ENCODE measurements at places on chromosomes 5 and 9.

GRCh38 chr9:119391878-119392277 lies 22.6 kb upstream of the BRINP1 start:
- no peak for DNase-seq

DNA sequence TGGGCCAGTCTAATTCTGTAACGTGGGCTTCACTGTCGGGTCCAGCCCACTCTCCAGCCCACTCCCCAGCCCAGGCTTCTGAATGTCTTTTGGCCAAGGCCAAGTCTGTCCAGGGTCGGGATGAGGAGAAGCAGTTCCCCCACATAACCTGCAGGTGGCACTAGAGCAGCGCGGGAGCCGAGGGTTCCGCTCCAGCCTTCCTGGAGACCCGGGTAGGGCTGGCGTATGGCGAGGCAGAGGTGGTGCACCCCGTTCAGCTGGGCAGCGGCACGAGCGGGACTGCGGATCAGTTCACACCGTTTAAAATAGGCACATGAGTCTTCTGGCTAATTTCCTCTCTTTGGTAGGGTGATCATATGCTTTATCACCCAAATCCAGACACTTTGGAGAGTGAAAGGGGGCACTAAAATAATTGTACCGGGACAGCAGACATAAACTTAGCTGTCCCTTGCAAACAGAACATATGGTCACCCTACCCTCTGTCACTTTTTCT lies 185.9 kb downstream of the MSX2 start:
- peak; percentile 9 for DNase-seq

DNA sequence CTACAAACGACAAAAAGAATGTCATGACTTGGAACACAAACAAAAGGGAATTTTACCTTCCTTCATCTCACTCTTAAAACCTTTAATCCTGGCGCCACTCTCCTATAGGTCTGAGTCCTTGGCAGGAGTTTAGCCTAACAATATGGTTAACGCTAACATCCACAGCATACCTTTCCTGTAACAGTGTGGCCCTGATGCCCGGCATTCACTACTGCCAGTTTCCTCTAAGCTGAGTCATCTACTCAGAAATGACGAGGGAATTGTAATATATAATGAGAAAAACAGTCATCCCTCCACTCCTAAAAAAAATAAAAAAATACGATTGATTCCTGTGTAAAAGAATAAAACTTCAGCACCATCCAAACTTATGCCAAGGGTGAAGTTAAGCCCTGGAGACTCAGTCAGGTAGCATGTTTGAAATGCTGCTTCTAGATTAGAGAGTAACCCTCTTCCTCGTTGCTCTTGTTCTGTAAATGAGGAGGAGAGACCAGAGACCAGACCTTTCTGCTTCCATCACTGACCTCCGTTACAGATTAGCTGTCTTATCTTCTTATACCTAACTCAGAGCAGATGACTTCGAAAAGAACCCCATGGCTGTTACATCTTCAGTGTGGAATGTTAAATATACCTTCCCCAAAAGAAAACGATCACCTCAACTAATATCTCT lies 37.4 kb downstream of the CCDC125 start:
- no peak for DNase-seq

GRCh38 chr9:89685698-89686097 lies 80.9 kb downstream of the GADD45G start:
- no peak for DNase-seq

DNA sequence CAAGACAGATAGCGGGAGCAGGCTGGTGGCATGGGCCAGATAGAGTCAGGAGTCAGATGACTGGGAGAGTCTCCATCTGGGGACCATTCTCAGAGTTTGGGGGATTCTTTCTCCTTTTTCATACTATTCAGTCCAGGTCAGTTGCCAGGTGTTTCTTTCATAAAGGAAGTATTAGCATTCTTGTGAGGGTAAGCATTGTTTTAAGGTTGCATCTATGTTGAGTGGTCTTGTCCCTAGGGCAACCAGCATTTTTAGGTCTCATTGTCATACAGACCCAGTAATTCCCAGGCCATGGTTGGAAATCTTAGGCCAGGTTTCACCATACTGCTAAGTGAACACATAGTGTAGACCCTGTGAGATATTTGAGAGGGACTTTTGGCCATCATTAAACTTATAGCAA lies 122.3 kb upstream of the POC5 start:
- no peak for DNase-seq

DNA sequence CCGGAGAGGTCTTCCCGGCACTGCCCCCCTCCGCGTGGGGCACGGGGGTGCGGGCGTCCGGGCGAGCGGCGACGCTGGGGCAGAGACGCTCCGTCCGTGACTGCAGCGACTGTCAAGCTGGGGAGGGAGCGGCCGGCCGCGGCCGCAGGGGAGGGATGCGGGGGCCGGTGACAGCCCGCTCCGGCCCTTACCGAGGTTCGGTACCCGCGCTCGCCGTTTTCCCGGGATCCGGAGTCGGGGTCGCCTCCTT lies 400 bp downstream of the KDM4C start:
- DNase-seq = no peak

GRCh38 chr5:121640298-121640697 lies 211.4 kb upstream of the FTMT start:
- DNase-seq = no peak

DNA sequence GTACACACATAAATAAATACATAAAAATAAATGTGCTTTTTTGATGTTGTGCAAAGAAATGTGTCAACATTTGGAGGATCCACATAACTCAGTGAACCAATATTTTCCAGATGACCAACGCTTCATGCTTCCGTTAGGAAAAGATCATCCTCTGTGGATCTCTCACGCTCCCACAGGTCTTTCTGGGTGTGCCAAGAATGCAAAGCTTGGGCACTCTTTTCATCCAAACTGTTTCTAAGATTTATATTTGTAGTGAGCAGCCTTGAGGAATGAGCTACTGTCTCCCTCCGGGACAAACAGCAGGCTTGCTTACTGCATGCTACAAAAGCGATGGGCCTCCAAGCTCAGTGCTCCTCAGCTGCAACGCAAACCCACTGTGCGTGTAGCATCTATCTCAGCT lies 46.2 kb upstream of the RUFY1 start:
- DNase-seq = no peak

GRCh38 chr5:1184481-1184880 lies 16.9 kb upstream of the SLC6A19 start:
- no peak for DNase-seq

GRCh38 chr5:78783434-78784130 lies 135.0 kb upstream of the LHFPL2 start:
- DNase-seq = no peak

DNA sequence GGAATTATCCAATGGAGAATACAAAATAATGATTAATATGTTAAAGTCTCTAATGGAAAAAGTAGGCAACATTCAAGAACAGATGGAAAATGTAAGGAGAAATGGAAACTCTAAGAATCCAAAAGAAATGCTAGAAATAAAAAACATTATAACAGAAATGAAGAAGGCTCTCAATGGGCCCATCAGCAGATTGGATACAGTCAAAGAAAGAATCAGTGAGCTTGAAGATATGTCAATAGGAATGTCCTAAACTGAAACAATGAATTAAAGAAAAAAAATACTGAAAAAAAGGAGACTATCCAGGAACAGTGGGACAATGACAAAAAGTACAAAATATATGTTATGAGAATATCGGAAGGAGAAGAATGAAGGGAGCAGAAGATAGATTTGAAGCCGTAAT lies 193.1 kb downstream of the DAB2IP start:
- DNase-seq = no peak

GRCh38 chr5:181205761-181206649 lies 1.0 kb upstream of the TRIM7 start:
- no peak for DNase-seq

- no peak for DNase-seq
Observed at GRCh38 chr5:34771076-34771475, 67.9 kb upstream of the TTC23L start.

- no peak for DNase-seq
Observed at GRCh38 chr5:168430296-168430695, 56.0 kb upstream of the RARS1 start.

DNA sequence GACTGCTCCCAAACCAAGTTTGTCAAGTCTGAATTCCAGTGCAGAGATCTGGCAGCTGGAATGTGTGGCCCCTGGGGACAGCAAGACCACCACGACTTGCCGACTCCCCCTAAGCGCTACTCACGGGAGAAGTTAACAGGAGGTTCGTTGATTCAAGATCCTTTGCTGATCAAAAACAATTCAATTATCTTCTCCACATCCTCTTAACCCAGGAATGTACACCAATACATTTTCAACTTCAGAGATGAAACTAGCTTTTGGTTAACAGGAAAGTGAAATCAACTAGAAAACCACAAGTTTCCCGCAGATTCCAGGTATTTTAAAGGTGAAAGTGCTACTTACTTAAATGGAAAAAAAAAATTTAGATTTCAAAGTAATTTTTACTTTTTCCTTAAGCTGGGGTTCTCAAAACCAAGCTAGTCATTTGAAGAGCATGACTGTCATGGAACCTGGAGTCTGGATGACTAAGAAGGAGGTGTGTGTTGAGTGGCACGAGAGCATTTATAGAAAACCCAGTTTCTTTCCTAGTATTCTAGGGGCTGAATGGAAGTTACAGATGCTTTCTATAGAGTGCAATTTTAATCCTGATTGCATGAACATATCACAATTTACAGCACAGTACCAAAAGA lies 257.5 kb upstream of the PANK3 start:
- no peak for DNase-seq

DNA sequence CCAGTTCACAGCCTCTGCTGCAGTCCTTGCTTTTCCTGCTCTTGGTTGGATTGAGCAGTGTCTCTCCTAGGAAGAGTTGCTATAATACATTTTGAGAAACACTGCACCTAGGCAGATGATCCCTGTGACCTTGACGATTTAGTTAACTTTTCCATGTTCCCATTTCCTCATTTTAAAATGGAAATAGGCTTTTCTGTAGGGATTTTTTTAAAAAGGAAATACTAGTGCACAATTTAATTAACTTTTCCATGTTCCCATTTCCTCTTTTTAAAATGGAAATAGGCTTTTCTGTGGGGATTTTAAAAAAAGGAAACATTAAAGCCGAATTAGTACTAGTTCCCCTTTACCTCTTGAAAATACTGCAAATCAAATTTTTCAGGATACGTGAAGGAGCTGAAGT lies 4.7 kb downstream of the ATP6V0E1 start:
- DNase-seq = no peak

DNA sequence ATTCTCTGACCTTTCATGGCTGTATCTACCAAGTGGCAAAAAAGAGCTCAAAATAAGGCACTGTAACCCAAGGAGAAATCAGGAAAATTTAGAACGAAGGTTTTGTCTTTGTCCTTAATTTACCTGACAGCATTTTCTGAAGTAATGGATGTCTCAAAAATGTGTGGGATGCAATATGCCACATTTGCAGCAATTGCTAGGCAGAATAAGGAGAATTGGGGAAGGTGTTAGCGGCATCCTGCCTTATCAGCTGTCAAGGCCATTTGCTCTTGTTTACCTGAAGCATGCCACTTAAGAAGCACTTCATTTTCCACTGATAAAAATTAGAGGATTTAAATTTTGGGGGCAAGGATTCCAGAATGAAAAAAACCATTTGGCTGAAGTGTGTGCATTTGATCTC lies 39.0 kb downstream of the PDE8B start:
- no peak for DNase-seq

DNA sequence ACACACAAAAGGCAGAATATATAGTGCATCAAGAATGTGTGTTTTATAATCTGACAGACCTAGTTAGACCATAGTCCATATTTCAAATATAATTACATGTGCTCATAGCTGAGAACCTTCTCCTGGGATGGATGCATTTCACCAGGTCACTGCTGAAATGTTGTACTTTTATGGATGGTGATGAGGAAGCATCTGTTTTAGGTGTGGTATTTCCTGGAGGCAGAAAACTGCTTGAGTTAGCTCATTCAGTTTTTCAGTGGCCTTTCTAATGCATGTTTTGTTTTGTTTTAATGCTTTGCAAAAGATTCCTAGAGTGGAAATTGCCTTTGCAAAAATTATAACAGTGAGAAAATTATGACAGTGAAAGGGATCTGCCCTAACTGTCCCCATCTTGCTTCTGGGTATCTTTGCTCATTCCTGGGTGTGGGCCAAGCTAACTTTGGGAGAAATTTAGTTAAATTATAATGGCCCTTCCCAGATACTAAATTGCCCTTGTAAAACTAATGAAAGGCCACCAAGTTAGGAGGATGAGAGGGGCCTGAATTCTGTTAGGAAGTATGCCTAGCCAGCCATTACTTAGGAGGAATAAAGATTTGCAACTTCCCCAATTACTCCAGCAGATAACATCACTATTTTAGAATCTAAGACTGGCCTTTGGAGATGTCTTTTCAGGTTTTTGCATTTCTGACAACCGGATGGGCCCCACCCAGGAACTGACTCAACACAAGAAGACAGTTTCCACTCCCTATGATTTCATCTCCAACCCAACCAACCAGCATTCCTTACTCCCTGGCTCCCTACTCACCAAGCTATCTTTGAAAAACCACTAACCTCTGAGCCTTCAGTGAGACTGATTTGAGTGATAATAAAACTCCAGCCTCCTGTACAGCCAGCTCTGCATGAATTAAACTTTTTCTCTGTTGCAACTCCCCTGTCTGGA lies 7.0 kb upstream of the IL12B start:
- DNase-seq = no peak

- DNase-seq = peak; percentile 4
Observed at GRCh38 chr5:123371575-123372179, 51.5 kb downstream of the CEP120 start.

DNA sequence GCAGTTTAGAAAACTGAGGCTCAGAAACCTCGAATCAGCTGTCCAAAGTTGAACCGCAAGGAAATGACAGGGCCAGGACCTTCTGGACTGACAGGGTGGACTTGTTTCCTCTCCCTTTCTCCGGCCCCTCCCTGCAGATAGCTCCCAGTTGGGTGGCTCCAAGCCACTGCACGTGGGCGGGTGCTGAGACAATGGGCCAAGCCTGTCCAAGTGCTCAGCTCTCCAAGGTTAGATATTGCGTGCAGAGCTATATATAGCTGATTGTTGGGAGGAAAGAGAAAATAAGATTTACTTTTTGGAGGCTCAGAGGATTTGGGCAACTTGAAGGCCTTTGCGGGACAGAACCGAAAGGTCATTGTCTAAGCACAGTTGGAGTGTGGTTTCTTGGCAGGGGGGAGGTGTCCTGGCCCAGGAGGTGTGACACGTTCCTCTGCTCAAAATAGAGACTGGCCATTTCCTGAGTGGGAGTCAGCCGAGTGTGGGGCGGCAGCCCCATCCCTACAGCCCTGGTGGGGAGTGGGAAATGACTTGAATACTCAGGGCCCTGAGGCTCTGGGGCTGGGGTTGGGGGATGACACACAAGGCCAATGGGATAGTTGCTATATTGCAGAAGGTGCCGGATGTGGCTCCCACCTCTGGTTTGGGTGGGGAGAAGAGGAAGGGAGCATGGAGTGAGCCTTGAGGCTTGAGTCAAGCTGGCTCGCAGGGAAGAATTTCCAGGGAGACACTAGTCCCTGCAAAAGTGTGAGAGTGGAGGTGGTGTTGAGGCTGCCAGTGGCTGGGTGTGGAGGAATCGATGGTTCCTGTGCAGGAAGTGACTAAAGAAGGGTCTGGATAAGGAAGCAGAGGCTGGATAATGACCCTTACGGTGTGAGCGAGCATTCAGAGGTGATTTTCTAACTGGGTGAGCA lies 44.4 kb upstream of the SMAD5 start:
- no peak for DNase-seq

DNA sequence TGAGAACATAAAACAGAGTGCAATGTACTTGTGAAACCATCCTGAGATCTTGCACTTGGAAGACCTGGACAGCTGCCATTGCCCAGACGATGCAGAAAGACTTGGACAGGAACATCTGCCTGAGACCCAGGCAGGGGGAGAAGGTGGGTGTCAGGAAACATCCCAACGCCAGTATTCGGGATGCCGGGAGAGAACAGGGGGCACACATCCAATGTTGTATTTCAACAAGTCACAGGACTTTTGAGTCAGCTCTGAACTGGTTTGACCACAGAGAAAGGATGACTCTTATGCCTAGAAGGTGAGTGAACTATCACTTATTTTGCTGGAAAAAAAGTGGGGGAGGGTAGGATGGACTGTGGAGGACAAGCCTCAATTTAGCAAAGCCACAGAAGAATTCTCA lies 124.6 kb downstream of the ROR2 start:
- DNase-seq = no peak
